ENCODE measurements at places on chromosomes 2 and 18.

- no peak for DNase-seq
These were observed 4.8 kb downstream of the MC2R start for GRCh38 chr18:13910501-13910900.

DNA sequence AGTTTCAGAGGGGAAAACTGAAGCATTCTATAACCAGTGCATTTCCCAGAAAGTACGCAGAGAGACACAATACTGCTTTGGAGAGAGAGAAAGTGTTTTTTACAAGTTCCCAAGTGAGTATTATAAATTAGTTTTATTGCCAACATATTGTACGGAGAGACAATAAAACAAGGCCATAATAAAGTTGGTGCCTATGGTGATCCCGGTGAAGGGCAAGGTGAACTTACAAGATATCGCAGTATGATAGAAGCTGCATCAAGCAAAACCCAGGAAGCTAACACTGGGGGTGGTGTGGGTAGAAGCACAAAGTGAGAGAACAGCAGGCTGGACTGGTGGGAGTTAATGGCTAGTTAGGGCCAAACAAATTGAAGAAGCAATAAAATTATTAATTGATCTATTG lies 7.5 kb downstream of the TMSB10 start:
- DNase-seq, result no peak

DNA sequence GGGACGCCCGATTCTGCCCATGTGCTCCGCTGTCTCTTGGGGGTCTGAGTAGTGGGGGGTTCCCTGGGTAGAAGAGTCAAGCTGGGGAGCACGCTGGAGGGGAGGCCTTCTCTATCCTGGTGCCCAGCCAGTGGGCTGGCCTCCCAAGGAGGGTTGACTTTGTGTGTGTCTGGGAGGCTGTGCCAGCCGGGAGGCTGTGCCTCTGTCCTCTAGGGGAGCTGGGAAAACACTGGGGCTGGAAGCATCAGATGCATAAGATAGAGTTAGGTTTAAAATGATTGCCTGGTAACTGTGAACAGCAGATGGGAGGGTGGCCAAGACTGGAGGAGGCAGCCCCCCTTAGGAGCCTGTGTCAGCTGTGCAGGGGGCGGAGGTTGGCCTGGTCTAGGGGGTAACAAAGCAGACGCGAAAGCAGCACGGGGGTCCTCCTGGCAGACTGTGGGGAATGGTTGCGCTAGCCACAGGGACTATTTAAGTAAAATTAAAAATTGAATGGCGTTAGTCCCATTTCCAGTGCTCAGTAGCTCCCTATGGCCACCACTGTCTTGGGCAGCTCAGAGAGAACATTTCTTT lies 1.3 kb downstream of the ING5 start:
- no peak for DNase-seq

DNA sequence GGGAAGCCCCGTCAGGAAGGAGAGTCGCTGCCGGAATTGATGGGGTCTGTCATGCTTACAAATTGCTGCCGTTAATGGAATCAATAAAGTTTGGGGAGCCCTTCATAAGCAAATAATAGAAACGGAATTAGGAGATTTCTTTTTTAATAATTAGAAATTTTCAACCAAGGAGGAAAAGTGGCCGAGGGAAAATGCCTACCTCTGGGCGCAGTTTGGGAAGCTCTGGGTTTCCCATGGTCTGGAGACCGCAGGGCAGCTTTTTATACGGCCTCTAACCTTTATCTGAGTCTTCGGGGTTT lies 1.3 kb downstream of the EVX2 start:
- DNase-seq, result no peak

DNA sequence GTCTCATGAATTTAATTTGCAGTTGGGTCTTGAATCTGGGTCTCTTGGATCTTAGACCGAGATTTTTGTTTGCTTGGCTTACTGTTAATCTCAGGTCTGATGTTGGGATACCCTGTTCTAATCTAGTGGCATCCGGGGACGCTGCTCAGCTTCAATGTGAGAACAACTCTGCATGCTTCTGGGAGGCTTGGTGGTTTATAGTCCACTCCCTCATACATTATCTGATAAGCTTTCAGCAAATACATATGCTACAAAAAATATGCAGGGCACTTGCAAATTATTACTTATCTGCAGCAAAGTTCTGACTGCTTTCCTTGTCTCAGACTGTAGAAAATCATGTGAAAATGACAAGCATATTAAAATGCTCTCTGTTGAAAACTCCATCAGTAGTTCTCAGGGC lies 39.4 kb downstream of the RNF144A start:
- DNase-seq, result no peak

DNA sequence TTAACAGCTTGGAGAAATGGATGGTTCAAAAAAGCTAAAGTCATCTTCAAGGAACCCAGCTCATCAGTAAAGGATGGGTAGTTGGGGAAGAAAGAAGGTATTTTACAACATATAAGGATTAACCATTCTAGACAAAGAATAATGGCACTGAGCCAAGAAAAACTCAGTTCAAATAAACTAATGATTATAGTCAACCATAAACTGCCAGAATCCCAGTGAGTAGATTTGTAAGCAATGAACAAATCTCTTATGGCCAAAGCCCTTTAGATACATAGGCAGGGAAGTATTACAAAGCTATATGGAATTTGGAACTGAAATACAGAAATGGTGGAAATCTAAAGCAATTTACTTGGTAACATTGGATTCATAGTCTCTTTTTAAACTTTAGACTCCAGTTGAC lies 92.4 kb upstream of the ZFP36L2 start:
- DNase-seq, result no peak

- DNase-seq, result no peak
These were observed 195.4 kb downstream of the ZBTB7C start for GRCh38 chr18:48213791-48214190.

DNA sequence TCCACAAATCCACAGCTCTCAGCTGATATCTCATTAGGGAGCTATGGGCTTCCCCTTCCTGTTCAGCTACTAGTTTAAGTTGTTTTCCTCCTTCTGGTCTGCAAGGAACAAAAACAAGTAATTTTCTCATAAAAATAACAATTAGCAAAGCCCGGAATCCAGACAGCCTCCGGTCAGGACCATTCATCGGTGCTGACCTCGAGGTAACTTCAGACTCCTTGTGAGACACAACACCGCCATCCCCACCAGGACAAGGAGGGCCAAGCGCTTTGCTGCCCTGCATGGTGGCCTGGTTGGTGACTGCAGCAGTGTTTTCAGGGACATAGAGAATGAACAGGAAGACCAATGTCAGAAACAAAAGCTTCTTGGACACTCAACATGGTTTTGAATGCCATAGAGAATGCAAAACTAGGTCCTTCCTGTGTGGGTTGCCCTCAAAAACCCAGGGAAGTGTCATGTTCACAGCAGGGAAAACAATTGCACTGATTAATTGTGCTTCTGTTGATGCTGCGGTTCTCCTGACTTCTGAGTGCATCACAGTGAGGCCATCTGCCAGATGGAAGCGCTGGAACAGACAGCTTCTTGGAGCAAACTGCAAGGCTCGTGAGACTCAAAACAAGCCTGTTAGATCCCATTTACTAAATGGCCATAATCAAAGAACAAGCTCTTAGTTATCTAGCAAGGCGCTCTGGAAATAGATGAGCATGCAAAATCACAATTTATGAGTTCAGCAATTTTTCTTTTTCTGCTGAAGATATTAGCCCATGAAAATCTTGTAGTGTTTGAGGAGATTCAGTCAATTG lies 77.1 kb downstream of the HS1BP3 start:
- DNase-seq, result no peak

DNA sequence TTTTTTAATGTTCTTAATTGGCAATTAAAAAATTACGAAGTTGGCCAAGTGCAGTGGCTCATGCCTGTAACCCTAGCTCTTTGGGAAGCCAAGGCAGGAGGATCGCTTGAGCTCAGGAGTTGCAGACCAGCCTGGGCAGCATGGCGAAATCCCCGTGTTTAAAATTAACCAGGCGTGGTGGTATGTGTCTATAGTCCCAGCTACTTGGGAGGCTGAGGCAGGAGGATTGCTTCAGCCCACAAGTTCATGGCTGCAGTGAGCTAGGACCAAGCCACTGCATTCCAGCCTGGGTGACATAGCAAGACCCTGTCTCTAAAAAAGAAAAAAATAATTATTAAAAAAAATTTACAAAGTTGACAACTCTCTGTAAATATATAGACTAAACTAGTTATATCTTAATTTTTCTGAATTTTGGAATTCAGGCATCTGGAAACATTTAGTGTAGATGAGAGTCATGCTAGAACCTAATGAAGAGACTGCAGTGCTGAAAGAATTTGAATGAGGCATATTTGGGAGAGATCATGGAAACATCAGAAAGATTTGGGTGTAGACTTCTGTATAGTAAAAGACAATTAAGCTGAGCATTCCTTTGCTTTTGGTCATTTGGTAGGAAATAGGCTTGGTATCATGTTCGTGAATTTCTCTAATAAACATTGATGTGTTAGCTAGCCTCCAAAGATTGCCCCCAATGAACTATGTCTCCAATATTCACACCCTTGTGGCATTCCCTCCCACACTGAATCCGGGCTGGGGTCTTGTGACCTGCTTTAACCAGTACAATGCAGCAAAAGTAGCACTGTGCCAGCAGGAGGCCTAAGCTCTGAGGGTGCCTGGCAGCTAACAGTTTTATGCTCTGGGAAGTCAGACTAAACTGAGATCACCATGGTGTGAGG lies 4.2 kb upstream of the ROCK1 start:
- no peak for DNase-seq

DNA sequence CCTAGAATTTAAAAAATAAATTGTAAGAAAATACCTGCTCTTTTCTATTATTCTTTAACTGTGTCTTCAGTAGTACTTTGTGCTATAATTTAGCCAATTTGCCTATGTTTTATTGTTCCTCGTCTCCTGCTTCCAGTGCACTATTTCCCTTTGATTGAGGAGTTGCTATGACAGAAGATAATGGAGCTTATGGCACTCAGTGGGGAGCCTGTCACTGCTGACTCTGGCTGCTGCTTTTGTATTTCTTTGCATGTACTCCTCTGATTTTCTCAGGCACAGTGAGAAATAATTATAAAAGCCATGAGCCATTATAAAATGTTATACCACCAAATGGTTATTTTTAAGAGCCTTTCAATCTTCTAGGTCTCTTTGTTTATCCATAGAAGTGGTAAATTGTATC lies 1310.8 kb upstream of the SLC39A10 start:
- DNase-seq, result no peak
